Inflammatory macrophage (primary cell): ENCODE measurements at places on chromosomes 11 and 22.

DNA sequence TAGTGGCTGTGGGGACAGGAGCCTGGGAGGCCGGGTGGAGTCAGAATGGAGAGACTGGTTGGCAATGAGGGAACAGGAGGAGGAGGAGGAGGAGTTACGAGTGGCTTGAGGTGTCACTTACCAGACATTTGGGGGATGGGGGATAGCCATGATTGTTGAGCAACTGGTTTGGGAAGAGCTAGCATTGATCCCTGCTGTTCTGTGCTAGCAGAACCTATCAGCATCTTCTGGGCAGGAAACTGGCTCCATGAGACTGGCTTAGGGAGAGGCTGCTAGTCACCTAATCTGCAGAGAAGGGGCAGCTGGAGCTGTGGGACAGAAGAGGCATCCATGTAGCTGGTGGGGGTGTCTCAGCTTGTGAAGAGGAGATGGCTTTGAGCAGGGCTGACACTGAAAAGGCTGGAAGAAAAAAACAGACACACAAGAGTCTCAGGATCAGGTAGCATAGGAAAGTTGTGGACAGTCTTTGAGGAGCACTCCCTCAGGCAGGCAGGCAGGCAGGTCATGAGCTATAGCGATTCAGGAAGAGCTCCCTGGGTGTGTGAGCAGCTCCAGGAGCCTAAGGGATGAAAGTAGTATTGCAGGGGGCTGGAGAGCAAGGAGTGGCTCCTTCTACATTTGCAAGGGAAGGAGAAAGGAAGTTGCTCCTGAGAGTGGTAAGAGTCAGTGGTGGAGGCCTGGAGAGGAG is 22.3 kb downstream of the PIK3IP1 start:
- DNase-seq: no peak

DNA sequence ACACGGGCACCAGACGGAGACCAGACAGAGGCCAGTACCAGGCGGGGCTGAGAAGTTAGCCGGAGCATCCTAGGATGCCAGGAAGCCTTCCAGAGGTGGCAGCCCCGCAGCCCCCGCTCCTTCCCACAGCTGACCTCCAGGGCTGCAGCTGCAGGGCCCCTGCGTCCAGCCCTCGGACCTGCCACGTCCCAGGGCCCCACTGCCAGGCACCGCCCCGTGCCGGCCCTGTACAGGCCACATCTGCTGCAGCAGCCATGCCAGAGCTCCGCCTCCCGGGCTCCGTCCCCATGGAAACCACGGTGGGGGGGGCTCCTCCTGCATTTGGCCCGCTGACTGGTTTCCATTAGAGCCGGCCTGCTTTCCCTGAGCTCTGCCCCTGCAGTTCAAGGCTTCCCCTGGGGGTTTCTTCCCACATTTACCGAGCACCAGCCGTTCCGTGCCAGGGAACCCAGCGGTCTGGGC is 62.5 kb upstream of the PPARA start:
- no peak for DNase-seq

DNA sequence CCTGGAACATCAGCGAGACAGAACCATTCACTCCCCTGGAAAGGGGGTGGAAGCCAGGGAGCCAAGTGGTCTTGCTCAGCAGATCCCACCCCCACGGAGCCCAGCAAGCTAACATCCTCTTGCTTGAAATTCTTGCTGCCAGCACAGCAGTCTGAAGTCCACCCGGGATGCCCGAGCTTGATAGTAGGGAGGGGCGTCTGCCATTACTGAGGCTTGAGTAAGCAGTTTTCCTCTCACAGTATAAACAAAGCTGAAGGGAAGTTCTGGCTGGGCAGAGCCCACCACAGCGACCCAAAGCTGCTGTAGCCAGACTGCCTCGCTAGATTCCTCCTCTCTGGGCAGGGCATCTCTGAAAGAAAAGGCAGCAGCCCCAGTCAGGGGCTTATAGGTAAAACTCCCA is 764.8 kb upstream of the LUZP2 start:
- DNase-seq: no peak

DNA sequence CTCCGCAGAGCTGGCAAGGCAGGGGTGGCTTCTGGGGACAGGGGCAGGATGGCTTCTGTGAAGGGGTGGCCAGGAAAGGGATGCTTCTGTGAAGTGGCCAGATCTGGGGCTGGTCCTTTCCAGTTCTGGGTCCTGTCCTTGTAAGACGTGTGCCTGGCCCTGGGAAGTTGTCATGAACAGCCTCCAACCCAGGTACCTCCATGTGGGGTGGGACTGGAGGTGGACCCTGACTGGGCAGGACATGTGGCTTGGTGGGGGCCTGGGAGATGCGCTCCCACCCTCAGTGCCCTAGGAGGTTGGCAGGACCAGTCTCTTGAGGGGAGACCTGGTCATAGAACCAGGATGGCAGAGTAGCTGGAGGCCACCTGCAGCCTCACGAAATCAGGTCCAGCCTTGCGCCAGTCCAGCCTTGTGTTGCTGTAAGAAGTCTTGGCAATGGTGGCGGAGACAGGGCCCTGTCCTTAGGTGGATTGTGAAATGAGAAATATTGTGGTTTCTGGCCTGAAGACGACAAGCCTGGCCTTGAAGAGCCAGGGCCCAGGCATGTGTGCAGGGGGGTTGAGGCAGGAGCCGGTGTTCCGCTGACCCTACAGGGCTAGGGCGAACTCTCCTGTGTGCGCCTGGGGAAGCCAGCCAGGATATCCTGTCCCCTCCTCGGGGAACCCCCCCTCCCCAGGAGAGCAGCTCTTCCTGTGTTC is 2.6 kb downstream of the KCNQ1 start:
- DNase-seq: peak; percentile 50

- no peak for DNase-seq
Measured at GRCh38 chr22:47620391-47620790, 857.9 kb downstream of the TBC1D22A start.

DNA sequence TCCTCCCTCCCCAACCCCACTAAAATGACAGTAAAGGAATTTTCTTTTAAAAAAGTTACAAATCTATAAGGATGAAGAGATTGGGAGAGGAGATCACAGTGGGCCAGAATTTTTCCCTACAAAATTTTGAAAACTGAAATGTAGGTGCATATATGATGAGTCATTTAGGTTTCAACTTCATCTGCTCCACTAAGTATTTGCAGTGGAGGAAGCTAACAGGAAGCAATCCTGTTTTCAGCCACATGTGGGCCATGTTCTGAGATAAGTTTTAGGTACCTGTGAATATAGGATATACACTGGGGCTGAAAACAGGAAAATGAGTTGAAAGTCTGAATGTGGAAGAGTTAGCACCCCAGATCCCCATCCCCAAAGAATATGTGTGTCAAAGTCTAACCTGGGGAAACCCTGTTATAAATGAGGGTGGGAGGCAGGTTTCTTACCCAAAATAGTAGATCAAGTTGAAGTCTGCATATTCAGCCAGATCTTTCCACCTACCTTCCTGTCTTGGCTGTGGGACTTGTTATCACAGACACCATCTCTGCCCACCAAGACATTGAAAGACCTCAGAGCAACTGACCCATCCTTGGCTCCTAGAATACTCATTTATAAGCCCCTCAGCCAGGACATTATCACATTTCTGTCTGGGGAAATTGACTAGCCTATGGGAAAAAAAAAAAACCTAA is 87.3 kb downstream of the PACS1 start:
- no peak for DNase-seq
